ENCODE measurements at places on chromosomes 7 and 10.

DNA sequence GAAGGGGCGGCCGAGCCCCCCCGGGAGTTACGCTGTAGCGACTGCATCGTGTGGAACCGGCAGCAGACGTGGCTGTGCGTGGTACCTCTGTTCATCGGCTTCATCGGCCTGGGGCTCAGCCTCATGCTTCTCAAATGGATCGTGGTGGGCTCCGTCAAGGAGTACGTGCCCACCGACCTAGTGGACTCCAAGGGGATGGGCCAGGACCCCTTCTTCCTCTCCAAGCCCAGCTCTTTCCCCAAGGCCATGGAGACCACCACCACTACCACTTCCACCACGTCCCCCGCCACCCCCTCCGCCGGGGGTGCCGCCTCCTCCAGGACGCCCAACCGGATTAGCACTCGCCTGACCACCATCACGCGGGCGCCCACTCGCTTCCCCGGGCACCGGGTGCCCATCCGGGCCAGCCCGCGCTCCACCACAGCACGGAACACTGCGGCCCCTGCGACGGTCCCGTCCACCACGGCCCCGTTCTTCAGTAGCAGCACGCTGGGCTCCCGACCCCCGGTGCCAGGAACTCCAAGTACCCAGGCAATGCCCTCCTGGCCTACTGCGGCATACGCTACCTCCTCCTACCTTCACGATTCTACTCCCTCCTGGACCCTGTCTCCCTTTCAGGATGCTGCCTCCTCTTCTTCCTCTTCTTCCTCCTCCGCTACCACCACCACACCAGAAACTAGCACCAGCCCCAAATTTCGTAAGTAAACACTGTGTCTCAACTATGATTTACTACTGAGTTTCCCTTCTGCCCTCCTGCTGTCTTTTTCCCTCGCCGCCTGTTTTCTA, 666 bp downstream of the NRG3 start:
- DNase-seq = no peak

- DNase-seq = no peak
These were observed 91.1 kb downstream of the BUB3 start for GRCh38 chr10:123245264-123245663.

GRCh38 chr10:19815731-19816410, 361 bp upstream of the PLXDC2 start:
- peak; percentile 93 for DNase-seq

DNA sequence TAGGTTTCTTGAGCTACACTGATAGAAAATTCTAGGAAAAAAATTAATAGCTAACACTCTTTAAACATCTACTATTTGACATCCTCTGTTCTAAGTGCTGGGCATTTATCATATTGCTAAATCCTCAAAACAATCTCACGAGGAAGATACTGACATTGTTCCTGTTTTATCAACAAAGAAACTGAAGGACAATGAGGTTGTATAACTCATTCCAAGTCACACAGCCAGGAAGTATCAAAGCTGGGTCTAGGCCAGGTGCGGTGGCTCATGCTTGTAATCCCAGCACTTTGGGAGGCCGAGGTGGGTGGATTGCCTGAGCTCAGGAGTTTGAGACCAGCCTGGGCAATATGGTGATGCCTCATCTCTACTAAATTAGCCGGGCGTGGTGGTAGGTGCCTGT, 51.6 kb upstream of the IL6 start:
- DNase-seq = no peak

DNA sequence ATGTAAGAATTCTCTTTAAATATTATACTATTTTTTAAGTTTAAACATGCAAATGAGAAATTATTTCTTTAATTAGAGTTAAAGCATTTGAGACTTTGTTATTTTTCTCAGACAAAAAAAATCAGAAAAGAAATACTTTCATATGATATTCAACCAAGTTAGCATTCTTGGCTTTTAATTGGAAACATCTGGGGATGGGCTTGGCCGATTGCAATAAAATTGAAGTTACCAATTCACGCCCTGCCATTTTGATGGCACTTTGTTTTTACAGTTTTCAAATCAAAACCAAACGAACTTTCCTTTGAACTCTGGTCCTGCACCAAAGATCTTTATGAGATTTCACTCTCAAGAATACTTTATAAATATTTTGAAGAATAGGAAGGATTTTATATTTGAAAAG, 127.7 kb downstream of the ATE1 start:
- no peak for DNase-seq

DNA sequence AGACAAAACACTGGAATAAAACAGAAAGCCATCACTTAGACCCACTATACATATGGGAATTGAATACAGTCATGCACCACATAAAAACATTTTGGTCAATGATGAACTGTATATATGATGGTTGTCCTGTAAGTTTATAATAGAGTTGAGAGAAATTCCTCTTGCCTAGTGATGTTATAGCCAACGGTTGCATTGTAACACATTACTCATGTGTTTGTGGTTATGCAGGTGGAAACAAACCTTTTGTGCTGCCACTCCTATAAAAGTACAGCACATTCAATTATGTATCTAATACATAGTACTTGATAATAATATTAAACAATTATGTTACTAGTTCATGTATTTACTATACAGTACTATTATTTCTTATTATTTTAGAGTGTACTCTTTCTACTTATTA, 381.2 kb upstream of the MBL2 start:
- DNase-seq = no peak

GRCh38 chr10:76115471-76116155, 684.2 kb downstream of the LRMDA start:
- no peak for DNase-seq

DNA sequence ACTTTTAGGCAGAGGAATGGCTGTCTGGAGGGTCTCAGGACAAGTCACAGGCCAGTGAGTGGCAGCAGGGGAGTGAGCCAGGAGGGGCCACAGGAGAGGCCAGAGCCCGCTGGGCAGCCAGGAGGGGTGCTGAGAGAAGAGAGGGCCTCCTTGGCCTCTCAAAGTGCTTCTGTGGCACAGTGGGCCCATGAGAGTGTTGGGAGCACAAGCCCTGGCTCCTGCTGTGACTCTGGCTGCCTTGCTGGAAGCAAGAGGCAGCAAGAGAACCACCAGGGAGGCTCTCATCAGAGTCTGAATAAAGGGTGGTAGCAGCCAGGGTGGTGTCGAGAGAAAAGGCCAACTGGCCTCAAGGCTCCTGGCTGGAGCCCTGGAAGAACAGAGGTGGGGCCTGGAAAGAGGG, 91.1 kb downstream of the VOPP1 start:
- no peak for DNase-seq

- no peak for DNase-seq
These were observed 52.0 kb upstream of the ST8SIA6 start for GRCh38 chr10:17506390-17506789.

- no peak for DNase-seq
These were observed 62.4 kb upstream of the WAPL start for GRCh38 chr10:86583983-86584382.

GRCh38 chr7:23443974-23444373, 26.3 kb downstream of the IGF2BP3 start:
- DNase-seq = no peak

DNA sequence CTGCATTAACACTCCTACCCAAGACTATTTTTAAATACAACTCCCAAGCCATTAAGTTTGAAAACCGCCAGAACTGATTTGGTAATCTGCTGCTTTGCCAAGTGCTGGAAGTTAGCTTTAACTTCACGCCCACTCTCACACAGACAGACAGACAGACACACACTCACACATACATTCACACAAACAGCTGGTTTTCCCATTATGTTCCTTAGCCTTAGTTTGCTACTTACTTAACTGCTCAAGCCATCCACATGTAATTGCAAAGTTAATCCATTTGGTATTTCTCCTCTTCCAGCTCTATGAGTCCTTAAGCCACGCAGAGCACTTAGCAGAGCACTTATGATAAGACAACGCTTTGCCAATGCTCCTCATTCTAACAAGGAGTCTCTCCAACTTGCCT, 8.3 kb downstream of the COBL start:
- no peak for DNase-seq

DNA sequence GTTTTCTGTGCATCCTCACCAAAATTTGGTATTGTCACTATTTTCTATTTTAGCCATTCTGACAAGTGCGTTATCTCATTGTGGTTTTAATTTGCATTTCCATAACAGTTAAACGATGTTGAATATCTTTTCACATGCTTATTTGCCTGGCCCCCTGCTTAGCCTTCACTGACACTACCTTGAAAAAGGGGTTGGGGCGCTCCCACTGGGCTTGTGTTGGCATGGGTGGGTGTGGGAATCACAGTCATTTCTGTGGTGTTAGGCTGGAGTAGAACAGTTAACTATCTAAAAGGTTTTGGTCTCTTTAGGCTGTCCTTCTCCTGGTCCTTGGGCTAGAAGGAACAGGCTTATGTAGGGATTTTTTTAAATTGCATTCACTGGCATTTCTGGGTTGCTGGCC, 72.2 kb upstream of the TMEM140 start:
- no peak for DNase-seq

GRCh38 chr7:31782411-31782991, 95.5 kb downstream of the PPP1R17 start:
- DNase-seq = no peak

- DNase-seq = no peak
These were observed 8.0 kb downstream of the CALHM3 start for GRCh38 chr10:103470761-103471653.

DNA sequence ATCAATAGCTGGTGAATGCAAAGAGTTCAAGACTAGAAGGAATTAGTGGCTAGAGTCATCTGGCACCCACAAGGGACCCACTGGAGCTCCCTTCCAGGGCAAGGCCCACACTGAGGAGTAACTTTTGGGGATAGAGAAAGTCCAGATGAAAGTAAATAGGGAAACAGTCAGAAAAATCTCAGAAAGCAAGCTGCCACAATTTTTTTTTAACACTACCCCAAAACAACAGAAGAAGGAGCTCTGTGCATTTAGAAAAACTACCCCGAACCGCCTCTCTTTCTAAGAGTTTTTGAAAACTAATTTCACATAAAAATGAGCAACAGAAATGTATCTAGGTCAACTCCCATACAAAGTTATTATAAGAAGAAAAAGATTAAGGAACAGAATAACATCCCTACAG, 42.2 kb downstream of the AOAH start:
- no peak for DNase-seq

Data from right forelimb (tissue), 1 donor.